ENCODE measurements at places on chromosomes 4 and X.

- DNase-seq, result no peak
These were observed 410.9 kb downstream of the PDGFC start for GRCh38 chr4:156560701-156561100.

GRCh38 chr4:81747242-81747930 is 275.7 kb upstream of the RASGEF1B start:
- no peak for DNase-seq

- no peak for DNase-seq
These were observed 898 bp upstream of the NDP start for GRCh38 chrX:43974100-43974475.

GRCh38 chrX:120251471-120252011 is 929 bp downstream of the ZBTB33 start:
- no peak for DNase-seq

DNA sequence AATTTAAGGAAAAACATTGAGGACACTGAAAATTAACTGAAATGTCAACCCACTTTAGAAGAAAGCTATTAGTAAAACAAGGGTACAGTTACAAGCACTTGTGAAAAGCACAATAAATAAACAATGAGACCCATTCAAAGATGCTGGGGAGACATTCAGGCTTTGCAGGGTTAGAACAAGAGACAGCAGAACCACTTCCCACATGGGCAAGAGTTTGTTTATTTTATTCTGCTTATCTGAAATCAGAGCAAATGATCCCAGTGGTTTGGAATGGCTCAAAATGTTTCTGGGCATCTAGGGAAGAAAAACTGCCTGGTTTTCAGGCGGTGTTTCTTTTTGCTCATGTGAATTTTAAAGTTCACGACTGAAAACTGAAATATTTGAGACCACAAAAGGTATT is 42.4 kb downstream of the PPP3CA start:
- DNase-seq, result no peak

DNA sequence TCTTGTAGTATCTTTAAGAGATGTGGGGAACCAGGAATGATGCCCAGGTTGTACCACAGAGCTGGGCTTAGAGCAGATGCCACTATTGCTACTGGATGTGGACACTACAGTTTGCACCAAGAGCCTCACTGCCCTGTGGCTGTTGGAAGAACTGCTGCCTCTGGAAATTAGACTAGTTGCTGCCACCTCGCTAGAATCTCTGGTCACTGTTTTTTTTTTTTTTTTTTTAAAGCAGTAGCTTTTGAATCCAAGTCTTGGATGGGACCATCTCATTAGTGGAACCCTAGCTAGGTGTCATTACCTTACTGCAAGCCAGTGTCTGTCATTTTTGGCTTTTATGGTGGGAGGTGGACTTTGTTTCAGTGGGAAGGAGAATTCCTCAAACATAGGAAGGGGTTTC is 105.5 kb downstream of the ARHGAP10 start:
- DNase-seq, result no peak

GRCh38 chrX:86946569-86946968 is 571.0 kb upstream of the KLHL4 start:
- no peak for DNase-seq

DNA sequence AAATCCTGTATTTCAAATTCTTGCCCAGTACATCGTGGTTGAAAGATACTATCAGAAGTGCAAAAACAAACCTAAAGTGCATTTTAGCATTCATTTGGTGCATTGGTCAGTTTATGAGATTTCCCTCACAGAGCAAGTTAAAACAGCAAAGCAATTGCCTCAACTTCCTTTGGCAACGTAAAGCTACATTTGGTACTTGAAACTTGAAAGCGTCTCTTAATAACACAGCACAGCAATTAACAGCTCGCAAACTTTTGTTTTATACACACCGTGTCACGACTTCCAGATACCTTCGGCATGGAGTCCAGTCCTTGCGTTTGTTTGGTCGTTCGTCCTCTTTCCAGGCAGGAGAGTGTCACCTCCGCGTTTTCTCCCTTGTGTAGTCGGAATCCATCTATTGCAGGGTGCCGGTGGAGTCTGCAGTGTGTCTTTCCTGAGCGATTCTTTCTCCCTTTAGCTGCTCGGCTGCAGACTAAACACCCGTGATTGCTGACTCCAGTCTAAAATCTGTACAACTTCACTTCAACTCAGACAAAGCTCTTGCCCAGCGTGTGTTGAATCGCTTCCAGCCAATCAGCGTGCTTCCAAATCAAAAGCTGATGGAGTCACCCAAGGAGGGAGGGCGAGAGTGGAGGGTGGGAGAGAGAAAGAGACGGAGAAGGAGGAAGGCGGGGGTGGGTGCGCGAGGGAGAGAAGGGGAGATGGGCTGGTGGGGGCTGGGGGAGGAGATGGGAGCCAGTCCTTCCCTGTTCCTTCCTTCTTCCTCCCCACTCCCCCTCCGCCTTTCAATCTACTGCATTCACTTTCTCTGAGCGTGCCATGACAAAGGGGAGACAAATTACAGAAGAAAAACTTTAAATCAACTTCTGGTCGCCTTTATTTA is at the start of gene PCDH18:
Gene PCDH18, minus strand, starts transcription at position 509 of the 883 bp plus-strand sequence. Its CDS starts 406 bp downstream, at position 103.
- DNase-seq, result no peak

GRCh38 chr4:151407466-151408379 is 1.3 kb upstream of the FHIP1A start:
- DNase-seq, result no peak

GRCh38 chrX:33416273-33416805 is 205.0 kb upstream of the DMD start:
- DNase-seq, result no peak

DNA sequence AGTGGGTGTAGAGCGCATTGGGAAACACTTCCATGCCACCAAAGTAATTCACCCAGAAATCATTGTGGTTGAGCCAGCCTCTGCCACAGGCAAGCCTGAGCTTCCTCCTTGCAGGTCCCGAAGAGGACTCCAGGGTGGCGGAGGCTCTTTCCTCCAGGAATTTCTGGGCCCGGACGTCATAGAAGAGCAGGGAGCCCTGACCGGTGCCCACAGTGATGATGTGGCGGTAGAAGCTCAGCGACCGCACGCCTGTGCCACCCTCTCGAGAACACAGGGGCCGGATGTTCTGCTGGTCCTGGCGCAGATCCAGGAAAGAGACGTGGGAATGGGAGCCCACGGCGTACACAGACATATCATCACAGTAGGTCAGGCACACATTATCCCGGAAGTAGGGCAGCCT is 1.3 kb downstream of the DCAF12L1 start:
- no peak for DNase-seq

DNA sequence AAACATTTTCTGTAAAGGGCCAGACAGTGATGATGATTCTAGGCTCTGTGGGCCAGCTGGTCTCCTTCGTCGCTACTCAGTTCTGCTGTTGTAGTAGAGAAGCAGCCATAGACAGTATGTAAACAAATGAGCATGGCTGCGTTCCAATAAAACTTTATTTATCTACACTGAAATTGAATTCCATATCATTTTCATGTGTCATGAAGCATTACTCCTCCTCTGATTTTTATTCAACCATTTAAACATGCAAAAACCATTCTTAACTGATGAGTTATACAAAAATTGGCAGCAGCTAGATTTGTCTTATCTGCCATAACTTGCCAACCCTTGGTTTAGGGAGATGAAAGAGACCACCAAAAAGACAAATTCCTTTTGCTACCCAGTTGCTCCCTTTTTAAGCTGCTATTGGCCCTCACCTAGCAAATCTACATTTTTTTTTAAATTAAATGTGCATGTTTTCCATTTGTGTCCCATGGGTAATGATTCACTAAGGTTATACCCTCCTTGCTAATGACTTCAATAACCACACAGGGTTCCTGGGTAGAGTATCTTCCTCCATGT is 309.9 kb downstream of the DHX15 start:
- no peak for DNase-seq

GRCh38 chr4:81796790-81797528 is 325.3 kb upstream of the RASGEF1B start:
- no peak for DNase-seq

DNA sequence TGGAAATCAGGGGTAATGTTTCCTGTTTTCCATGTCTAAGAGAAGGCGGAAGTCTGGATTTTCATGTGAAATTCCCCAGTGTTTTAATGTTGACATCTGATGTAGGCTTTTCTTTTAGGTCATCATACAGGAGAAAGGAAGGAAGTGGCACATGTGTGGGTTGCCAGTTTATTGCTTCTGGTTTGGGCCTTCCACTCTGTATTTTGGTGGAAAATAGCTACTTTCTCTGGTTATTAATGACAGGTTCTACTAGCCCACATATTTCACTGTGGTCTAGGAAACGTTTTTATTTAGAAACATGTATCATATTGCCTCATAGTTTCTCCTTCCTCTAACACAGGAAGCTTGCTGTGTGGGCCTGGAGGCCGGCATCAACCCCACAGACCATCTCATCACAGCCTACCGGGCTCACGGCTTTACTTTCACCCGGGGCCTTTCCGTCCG is 7.2 kb downstream of the PDHA1 start:
- no peak for DNase-seq

DNA sequence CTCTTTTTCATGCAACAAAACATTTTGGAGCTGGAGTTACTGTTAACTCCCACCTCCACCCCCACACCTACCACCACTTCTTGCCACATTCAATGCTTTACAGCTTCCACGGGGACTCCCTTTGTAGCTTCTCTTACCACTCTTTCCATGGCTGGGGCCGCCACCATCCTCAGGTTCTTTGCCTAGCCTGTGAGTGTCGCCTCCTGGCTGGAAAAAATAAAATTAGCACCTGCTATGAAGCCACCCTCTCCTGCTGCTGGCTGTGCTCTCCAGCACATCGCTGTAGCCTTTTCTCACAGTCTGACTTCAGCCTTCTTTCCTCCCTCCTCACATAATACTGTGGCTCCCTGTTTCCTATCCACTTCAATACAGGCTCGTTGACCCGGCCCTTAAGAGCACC is 114.4 kb downstream of the FRAS1 start:
- no peak for DNase-seq

DNA sequence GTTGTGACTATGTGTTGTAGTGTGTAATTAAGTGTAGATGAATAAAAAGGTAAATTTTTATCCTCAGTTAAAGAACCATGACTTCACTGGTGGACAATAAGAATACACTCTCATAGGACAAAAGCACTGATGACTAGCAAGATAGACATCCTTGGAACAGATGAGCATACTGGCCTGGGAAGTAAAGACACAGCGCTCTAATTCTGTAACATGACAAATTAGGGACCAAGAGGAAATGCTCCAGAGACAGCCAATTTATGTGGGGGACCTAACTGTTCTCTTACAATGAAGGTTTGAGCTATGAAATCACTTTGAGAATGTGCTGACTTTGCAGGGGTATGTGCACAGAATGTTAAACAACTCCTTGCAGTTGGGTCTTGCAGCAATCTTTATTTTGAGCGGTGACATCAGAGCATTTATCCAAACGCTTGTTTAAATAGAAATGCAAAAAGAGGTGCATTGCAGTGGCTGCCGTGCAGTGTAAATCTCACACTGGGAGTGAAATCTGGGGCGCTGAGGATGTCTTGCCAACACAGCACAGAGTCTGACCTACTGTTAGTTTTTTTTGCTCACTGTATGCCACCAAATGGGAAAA is 109.3 kb downstream of the MAGEC2 start:
- no peak for DNase-seq

- no peak for DNase-seq
These were observed 219.3 kb upstream of the FTHL17 start for GRCh38 chrX:31291131-31291530.

DNA sequence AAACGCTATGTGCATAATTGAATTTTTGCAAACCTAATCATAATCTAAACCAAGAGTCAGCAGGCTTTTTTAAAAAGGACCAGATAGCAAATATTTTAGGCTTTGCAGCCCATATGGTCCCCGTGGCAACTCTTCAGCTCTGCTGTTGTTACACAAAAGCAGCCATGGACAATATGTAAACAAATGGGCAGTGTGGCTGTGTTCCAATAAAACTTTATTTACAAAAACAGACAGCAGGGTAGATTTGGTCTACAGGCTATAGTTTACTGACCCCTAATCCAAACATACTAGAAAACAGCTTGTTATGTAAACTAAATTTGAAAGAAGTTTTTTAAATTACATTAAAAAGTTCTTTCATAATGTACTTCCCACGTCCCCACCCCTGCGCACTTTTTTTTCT is 53.1 kb downstream of the FUNDC1 start:
- no peak for DNase-seq

DNA sequence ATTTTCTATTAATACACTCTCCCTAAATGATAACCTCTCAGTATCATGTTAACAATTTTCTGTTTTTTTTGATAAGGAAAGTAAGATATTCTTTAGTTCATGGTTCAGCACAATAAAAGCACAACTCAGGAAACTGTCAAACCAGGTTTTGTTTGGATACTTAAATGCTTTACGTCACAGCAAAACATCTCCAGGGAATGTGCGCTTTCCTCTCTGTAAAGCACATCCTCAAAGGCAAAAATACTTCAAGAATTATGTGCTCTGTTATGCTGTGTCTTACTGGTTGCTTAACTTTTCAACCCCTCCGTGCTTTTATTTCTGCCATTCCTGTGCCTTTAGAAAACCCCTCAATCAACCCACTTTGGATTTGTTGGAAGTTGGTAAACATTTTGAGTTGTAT is 27.8 kb downstream of the SNX25 start:
- no peak for DNase-seq

GRCh38 chr4:10345381-10345784 is 111.8 kb downstream of the ZNF518B start:
- DNase-seq, result no peak

GRCh38 chr4:188300385-188300784 is 161.1 kb downstream of the TRIML1 start:
- no peak for DNase-seq

DNA sequence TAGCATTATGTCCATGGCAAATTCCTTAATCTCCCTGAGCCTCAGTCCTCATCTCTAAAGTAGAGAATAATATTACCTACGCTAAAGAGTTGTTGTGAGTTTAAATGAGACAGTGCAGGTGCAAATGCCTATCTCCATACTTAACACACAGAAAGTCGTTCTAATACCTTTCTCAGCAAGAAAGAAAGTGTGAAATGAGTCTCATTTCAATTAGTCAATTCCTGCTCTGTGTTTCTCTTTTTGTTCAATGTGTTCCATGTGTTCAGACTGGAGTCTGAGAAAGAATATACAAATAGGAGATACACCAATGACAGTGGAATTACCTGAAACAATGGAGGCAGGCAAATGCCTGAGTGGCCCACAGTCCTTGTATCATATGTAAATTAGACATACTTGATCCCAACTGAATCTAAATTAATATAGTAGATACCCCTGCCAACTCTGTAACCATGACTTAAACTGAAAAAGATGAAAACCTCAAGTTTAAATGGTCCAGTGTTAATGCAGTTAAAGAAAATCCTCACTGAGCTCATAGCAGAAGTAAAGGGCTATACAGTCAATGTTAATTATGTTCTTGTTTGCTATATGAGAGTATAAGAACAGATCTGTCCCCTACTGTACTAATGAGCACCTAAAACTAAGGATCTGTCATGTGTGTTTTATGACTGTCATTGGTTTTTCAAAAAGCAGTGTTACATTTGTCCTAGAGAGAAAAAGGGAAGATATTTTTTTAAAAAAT is 68.2 kb downstream of the GPC3 start:
- no peak for DNase-seq

DNA sequence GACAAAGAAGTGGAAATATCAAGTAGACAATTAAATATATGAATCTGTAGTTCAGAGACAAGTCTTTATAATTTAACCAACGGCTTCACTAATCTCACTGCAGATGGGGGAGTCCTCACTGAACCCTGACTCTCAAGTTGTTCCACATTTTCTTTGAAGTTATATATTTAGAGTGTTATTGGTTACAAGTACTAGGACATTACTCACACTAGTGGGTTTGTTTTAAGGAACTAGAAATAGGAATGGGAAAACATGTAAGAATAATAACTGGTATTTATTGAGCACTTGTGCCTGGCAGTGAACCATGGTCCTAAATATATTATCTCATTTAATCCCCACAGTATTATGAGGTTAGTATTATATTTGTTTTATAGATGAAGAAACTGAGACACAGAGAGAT is 22.0 kb downstream of the MND1 start:
- no peak for DNase-seq

Measured in stimulated activated CD4-positive, alpha-beta T cell treated with anti-CD3 and anti-CD28 coated beads, Interleukin-15, amount 100 ng/mL, for 1 hour (primary cell).